ENCODE measurements at places on chromosomes 3 and 15. TPM values are rescaled to one million over a fixed set of nuclear protein-coding genes. Genes with fewer than 3 reads are reported as not detected.
A peak's percentile ranks its signal among the peaks of the same experiment; 100 is the strongest.

GRCh38 chr15:96047255-96047931, 283.1 kb upstream of the NR2F2 start:
- DNase-seq: peak; percentile 62

GRCh38 chr3:126381966-126382365, 12.7 kb upstream of the CFAP100 start:
- no peak for DNase-seq

DNA sequence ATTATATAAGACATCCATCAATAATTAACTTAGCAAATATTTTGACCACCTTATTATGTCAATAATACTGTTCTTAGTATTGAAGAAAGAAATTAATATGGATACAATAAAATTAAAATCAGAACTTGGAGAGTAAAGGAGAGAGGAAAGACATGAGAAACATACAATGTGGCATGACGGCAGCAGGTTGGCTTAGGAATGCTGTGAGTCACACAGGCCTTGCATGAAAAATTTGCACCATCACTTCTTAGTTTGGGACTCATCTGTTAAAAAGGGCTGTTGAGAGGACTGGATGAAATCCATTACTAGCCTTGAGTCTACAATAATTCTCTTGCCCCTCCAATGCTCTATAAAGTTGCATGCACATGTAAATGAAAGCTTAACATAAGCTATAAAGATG, 880.8 kb downstream of the ROBO1 start:
- peak; percentile 25 for DNase-seq

- DNase-seq: no peak
These were observed 18.9 kb downstream of the MUC20 start for GRCh38 chr3:195739561-195740111.

DNA sequence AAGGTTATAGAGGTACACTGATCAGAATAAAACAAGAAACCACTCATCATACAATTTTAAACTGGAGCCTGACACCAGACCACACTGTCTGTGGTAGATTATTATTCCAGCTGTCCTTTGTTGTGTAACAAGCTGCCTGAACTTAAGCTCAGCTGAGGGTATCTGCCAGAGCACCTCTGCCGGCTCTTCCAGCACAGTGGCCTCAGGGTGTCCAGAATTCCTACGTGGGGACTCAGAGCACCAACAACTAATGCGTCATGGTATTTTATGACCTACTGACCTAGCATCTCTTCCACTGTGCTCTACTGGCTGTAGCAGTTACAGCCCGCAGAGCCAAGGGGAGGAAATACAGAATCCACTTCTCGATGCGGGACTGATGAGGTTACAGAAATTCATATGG, 15.6 kb upstream of the RAF1 start:
- no peak for DNase-seq

DNA sequence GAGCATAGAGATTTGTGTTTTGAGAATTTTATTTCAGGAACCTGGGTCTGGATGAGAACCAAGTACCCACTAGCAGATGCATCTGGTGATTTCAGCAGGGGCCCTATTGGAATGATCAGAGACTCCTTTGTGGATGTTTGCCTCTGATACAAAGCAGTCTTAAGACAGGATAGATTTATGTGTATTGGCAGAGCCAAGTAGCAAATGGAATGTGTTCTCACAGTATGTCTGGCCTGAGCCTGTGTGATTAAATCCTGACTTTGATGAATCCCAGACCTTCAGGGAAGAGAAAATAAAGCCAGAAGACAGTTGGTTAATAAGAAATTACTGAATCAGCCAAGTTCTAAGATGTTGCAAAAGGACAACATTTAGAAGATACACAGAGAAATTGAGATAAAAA, 755.5 kb upstream of the SEMA6D start:
- peak; percentile 54 for DNase-seq

GRCh38 chr3:196431181-196432136, 768 bp downstream of the UBXN7 start:
- DNase-seq: peak; percentile 67

DNA sequence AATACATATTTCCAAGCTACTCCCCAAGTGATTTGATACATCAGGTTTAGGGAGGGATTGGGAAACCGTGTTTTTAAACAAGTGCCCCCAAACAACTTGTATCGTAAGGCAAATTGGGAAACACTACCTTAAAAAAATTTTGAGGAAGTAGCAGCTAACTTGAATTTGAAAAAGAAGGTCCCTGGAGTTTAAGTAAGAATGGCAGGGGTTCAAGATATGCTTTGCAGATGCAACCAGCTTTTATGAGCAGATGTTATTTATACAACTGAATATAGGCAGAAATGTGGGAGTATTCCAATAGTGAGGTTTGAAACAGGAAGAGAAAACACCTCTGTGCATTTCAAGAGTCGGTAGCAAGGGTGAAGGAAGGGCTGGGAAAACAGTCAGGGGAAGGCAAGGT, 139.6 kb downstream of the IL20RB start:
- DNase-seq: peak; percentile 17

DNA sequence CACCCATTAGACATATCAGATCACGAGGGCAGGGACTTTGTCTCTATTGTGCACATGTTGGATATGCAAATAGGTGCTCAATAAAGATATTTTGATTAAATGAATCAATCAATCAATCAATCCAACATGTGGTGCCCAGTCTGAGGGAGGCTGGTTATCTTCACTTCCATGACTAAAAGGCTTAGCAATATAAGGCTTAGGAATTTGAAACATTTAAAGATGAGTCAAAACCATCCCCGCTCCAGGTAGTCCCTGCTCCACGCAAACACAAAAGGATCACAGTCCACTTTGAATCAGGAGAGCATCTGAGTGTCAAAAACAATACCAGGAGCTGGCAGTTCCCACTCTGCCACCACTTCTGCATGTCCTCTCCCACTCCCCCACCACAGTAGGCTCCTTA, 25.8 kb upstream of the PRICKLE2 start:
- DNase-seq: no peak

DNA sequence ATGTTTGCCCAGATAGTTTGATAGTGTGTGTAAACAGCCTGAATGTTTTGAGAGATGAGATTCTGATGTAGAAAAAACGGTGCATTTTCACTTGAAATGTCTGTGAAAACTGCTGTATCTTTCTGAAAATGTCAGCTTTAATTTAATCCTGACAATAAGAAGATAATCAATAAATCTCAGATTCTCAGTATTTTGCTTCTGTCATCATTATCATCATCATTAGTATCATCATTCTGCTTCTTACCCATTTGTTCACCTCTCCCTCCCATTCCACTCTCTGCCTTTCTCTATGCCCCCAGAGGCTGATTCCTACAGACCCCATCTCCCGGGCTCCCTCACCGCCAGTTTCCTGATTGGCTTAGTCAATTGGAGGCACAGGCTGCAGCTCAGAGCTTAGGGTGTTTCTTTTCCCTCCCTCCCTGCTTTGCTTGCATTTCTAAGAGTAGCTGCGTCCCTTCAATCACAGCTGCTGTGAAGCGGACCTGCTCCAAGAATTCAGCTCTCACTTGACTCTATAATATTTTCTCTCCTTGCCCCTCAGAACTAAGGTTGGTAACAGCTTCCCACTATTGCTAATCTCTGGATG, 8.2 kb upstream of the SNTN start:
- DNase-seq: no peak

DNA sequence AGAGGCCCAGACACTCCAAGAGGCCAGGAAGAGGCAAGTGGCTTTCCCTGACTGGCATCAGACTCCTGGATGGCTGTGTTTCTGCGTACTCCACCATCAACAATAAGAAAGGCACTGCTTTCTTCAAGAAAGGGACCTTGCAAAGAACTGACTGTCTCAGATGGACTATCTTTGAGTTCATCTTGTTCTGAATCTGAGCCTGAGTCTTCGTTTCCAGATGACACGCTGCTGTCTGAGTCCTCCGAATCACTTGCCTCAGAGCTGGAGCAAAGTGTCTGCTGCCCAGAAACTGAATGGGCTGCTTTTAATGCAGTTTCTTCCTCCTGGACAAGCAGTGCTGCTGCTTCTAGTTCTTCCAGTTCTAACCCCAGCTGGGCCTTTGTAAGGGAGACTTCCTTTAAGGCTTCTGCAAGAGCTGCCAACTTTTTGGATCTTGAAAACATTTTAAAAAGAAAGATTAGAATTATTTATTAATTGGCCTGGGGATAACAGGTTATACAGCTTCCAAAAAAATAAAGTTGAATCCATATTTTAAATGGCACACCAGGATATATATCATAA, 97.8 kb downstream of the SHQ1 start:
- DNase-seq: no peak

DNA sequence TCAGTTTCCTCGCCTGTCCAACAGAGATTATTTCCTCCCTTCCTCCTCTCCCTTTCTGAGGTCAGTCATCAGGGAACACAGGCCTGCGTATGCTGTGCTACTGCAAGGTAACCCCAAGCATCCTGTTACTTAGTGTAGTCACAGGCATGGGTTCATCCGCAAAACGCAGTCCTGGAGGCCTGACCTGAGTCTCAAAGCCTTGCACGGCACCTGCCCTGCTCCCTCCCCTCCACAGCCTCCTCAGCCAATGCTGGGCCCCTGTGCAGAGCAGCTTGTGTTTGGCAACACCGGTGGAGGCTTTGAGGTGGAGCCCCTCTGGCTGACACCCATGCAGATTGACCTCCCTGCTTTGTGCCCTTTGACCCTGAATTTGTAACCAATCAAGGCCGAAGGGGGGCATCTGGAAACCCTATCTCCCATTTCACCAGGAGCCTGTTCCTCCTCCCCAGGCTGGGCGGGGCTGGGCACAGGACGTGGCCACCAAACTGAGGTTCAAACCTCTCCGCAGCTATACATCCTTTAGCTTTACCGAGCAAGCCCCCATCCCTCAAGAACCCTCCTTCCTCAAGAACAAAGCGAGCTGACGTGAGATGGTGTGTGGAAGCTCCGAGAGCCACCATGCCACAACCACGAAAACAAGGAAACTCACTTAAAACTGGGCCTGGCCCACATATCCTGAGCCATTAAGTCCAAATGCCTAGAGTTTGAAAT, 21.5 kb downstream of the TKT start:
- DNase-seq: no peak

GRCh38 chr3:156685752-156686151, 11.4 kb downstream of the TIPARP start:
- no peak for DNase-seq

GRCh38 chr15:100277087-100277855, 64.5 kb downstream of the ADAMTS17 start:
- no peak for DNase-seq

DNA sequence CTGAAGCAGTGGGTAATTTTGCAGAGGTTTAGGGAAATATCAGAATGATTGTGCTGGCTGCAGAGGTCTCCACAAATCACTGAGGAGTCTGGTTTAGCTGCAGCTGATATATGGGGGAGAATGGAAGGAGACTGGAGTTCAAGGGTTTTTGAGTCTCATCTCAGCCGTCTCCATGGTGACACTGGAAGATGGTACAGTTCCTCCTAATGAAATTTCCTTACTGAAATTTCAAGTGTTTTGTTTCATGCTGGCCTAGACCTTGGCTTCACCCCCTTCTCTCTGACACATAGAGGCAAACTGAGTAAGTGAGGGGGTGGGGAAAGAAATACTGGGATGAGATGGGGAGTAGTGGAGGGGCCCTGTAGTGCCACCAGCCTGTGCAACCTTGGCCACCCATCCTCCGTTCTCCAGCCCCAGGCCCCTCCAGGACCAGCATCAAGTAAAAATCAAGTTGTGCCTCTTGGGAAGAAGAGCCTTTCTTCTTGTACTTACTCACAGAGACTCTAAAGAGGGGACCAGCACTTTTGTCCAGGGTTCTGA, 17.8 kb upstream of the MORF4L1 start:
- DNase-seq: no peak

- DNase-seq: no peak
These were observed 103.2 kb downstream of the TBC1D5 start for GRCh38 chr3:17639257-17639656.

DNA sequence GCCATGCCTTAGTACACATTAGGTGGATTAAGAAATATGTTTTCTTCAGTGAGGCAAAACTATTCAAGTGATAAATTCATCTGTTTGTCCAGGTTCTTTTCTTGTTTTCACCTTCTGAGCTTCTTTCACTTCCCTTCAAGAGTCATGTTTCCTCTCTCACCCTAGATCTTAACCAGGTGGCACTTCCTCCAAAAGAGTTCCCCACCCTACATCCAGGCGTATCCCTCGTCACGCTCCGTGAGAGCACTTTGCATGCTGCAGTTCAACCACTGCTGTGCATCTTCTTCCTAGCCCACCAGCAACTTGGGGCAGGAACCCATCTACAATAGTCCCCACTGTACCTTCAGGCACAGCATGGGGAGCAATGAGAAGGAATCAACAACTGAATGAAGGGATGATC, 28.9 kb downstream of the OSBPL10 start:
- DNase-seq: no peak

DNA sequence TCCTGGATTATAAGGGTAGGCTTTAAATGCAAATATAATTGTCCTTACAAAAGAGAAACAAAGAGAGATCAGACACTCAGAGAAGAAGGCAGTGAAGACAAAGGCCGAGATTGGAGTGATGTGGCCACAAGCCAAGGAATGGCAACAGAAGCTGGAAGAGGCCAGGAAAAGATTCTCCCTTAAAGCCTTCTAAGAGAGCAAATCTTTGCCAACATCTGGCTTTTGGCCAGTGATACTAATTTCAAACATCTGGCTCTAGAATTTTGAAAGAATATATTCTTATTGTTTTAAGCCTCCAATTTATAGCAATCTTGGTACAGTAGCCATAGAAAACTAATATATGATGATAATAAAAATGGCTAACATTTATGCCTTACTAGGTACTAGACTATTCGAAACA, 615.8 kb upstream of the ZNF385D start:
- DNase-seq: no peak

DNA sequence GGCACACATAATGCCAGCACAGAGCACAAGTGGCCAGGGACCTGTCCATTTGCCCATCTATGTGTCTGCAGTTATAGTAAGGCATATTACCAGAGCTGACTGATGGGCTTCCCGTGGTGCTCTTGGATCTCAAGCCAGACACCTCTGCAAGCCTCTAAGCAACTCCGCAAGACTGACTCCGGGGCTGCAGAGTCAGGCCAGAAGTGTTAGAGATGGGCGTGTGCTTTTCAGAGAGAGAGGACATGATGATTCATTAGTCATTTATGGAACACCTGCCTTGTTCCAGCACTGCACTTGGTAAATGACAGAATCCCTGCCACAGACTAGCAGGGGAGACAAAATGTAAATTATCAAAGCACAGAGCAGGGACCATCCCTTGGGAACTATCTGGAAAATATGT, 559.0 kb downstream of the PDCD6IP start:
- no peak for DNase-seq

The ZBTB38 gene
- 58.9 TPM for total RNA-seq

The C3orf49 gene
- not detected for total RNA-seq

The FBXW12 gene
- not detected for total RNA-seq

The PRR20G gene
- not detected for total RNA-seq

The GOLGA8B gene
- total RNA-seq: 12.3 TPM

The PCOLCE2 gene
- total RNA-seq: 2.4 TPM

The PLA2G4B gene
- 16.5 TPM for total RNA-seq

The TNFSF10 gene
- 19.8 TPM for total RNA-seq

The EFHB gene
- 0.79 TPM for total RNA-seq

The CLSTN2 gene
- total RNA-seq: 2.9 TPM

The AADACL2 gene
- 21.6 TPM for total RNA-seq

The FBLN2 gene
- 33.5 TPM for total RNA-seq

The LYZL4 gene
- not detected for total RNA-seq

The ROPN1B gene
- 2.0 TPM for total RNA-seq

The CLDN18 gene
- total RNA-seq: not detected
